CD8-positive, alpha-beta memory T cell (primary cell): ENCODE measurements at places on chromosomes 13 and 19.

DNA sequence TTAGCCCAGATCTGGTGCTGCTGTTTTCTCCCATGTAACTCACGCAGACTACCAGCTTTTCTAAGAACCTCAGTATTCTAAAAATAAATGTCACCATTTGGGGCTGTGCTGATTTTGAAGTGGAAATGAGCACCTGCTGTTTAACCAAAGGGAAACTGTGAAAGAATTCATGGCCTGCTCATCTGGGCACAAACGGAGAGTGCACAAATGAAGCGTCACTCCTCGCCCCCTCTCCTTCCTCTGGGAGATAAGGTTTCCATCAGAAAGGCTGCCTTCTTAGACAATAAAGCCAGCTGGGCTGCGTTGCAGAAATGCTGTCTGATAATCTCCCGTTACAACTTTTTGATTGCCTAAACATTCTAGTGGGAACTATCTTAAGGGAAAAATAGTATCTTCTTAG, 73.7 kb upstream of the SLC15A1 start:
- no peak for DNase-seq

GRCh38 chr13:26604784-26605545, 47.5 kb downstream of the WASF3 start:
- no peak for DNase-seq

DNA sequence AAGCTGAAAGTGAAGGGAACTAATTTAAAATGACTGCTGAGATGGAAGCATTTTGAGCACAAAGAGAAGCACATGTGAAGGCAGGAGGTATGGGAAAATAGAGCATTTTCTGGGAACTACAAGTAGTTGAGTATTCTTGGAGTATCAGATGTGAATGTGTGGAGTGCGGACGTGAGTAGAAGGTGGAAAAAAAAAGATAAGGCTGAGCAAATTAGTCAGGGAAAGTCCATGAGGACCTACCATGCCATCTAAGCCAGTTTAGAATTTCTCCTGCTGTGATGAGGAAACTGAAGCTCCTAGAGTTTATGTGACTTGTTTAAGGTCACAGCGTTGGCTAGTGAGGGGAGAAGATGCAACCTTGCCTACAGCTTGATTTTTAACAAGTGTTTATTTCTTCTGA, 578.1 kb upstream of the MIR17HG start:
- no peak for DNase-seq

DNA sequence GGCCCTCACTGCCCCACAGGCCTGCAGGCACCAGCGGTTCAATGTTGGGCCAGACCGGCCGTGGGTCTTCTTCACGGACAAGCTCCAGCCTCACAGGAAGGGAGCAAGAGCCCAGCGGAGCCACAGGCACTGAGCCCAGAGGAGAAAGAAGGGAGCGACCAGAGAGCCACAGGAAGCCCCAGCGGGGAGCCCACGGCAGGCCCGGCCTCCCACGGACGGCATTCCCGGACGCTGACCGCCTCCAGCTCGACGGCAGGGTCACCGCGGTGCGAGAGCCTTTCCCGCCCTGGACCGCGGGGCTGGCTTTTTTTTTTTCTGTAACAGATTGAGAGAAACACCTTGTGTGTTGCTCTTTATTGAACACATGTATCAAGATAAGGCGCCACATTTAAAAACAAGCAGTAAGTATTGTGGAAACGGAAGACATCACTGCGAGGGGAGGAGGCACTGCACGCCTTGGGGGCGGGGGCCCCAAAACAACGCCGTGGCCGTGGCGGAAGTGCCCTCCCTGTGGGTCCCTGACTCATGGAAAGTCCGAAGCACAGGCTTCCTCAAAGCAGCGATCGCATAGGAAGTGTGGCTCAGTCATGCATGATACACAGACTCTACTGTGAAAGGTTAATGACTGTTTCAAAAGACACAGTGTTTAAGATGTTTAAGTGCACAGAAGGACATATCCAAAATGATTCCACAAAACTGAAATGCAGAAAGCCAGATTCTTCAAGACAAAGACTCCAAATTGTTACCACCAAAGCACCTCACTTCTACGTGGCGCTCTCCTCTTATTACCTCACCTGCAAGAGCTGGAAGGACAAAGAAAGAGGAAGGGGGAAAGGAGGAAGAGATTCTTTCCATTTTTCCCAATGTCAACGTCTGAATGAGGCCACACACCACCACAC, 3.5 kb downstream of the RASA3 start:
- DNase-seq: peak; percentile 79

DNA sequence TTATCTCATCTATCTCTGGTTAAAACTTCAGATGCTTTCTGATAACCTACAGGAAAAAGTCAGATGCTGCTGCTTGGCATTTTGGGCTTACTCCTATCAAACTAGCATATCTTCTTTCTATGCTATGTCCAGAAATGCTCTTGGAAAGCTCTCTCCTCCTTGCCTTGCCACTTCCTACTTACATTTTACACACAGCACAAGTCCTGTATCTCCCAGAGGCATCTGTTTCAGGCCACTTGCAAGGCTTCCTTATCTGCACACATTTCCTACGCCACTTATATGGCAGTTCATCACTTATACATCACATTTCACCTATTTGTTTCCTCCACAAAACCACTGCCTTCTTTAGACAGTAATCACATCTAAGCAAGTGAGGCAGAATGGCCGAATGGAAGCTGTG, 220.3 kb downstream of the DNAJC15 start:
- DNase-seq: no peak

- no peak for DNase-seq
Observed at GRCh38 chr19:49120325-49120683, 960 bp downstream of the PPFIA3 start.

GRCh38 chr13:62910541-62911060, 1495.0 kb upstream of the PCDH20 start:
- no peak for DNase-seq

DNA sequence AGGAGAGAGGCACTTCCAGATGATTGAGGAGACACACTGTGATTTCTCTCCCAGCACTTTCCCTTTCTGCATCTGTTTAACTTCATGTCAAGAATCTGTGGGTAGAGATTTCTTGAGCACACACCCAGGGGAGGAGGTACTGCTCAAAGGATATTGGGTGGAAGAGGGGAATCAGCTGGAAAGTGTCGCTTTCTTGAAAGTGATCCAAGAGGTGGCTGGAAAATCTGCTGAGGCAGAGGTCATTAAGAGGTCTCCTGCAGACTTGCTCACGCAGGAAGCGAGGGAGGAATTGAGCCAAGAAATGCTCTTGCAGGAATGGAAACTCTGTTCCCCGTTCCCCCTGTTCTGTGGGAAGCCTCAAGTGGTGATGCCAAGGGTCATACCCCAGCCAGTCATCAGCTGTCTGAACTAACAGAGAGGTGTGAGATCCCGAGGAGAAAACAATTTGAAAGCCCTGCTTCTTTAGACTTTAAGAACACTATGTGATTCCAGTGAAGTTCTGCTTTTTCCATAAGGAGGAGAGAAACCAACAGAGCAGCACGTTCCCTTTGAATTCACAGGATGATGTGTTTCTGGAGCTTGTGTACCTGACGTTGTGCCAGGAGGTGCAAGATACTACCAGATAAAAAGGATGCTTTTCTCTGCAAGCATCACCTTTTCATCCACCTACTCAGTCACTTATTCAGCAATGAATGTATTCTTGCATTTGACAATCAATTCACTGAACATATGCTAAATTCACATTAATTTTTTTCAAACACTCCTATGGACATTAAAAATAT, 163.4 kb upstream of the GPR12 start:
- DNase-seq: no peak

DNA sequence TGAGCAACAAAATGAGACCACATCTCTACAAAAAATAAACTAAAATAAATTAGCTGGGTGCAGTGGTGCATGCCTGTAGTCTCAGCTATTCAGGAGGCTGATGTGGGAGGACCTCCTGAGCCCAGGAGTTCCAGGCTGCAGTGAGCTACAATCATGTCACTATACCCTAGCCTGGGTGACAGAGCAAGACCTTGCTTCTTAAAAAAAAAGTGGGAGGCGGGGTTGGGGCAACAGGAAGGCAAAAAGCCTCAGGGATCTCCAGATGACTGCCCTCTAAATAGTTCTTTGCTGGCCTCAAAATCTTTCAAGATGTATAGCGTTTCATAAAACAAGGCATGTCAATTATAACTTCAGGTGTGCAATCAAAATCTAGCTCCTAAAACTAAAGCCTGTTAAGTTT, 18.5 kb downstream of the CEACAM8 start:
- no peak for DNase-seq

GRCh38 chr19:32475141-32476031, 69.8 kb downstream of the DPY19L3 start:
- DNase-seq: no peak

DNA sequence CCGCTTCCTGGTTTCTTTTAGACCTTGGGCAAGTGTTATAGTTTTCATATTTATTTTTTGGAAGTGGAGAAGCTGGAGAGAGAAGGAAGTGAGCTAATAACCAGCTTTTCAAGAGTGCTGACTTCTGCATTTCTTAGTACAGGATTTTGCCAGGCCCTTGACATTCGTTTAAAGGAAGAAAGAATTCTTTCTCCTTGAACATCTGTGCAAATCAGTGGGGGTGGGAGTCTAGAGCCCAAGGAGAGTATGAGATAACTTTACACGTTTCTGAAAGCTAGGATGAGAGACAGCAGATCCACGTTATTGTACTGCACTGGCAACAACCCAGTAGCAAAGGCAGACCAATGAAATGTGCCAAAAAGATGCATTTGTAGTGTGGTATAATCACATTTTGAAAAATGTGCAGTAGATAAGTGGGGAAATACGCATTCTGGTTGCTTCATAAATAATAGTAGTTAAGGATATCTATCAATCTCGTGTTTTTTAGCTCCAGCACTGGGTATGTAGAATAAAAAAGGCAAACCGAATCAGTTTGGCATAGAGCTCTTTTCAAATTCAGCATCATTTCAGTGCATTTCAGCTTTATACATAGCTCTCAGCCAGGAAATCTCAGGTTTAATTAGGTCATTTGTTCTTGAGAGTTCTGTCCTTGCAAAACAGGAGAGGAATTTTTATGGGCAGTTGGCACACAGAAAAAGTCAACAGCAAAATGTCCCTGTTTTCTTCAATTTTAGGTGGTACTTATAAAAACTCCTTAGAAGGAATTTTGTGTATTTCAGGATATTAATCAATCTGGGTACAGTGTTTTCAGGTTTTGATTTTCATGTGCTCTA, 4.3 kb downstream of the RNF113B start:
- no peak for DNase-seq
